ENCODE measurements at places on chromosomes 6 and 20. TPM values are rescaled to one million over a fixed set of nuclear protein-coding genes. Genes with fewer than 3 reads are reported as not detected.

The SNTA1 gene
- 85.6 TPM for total RNA-seq

The TRIM10 gene
- not detected for total RNA-seq

- DNase-seq: no peak
Measured at GRCh38 chr20:25301357-25301920, 53.6 kb downstream of the PYGB start.

- DNase-seq: peak; percentile 70
Measured at GRCh38 chr6:159941286-159942113, 27.4 kb upstream of the IGF2R start.
